ENCODE measurements at places on chromosomes 4 and X. TPM values are rescaled to one million over a fixed set of nuclear protein-coding genes. Genes with fewer than 3 reads are reported as not detected.
A peak's percentile ranks its signal among the peaks of the same experiment; 100 is the strongest.

Gene GNRHR
- not detected for total RNA-seq

Gene UCP1
- total RNA-seq = not detected

GRCh38 chr4:121789960-121790829 lies 10.9 kb upstream of the EXOSC9 start:
- no peak for DNase-seq

DNA sequence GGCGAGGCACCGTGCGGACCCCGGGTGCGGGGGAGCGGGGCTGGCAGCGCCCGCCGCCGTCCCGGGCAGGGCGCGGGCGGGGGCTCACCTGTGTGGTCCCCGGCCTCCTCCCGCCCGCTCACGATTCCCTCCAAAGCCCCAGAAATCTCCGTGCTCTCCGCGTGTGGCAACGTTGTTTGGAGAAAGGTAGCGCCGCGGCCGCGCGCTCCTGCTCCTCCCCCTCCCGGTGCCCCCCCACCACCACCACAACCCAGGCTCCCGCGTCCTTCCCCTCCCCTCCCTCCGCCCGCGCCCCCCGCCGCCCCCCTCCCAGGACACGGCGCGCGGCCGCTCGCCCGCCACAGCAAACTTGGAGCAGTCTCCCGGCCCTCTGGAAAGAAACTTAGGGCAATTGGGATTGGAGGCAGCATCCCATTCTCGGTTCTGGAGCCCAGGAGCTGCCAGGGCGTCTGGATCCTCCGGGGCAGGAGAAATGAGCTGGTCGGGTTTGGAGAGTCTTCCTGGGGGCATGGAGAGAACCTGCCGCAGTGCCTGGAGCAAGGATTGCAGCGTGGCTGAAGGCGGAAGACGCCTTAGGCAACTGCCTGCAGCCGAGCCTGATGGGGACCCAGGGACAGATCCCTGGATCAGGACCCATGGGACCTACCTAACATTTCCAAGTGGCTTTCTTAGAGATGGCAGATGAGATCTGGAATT lies 855 bp downstream of the KLF3 start:
- peak; percentile 83 for DNase-seq

- no peak for DNase-seq
Measured at GRCh38 chrX:1182211-1182610, 30.2 kb downstream of the CRLF2 start.

GRCh38 chr4:8503801-8504200 lies 63.2 kb downstream of the TRMT44 start:
- DNase-seq = no peak

Gene GAGE13
- not detected for total RNA-seq

Gene RHOH
- 0.91 TPM for total RNA-seq

- no peak for DNase-seq
Measured at GRCh38 chrX:63918611-63919010, 133.6 kb upstream of the ARHGEF9 start.

- no peak for DNase-seq
Measured at GRCh38 chr4:41454423-41454822, 83.5 kb upstream of the LIMCH1 start.

GRCh38 chrX:11619441-11619840 lies 46.3 kb downstream of the ARHGAP6 start:
- no peak for DNase-seq

Gene TXK
- 1.6 TPM for total RNA-seq

DNA sequence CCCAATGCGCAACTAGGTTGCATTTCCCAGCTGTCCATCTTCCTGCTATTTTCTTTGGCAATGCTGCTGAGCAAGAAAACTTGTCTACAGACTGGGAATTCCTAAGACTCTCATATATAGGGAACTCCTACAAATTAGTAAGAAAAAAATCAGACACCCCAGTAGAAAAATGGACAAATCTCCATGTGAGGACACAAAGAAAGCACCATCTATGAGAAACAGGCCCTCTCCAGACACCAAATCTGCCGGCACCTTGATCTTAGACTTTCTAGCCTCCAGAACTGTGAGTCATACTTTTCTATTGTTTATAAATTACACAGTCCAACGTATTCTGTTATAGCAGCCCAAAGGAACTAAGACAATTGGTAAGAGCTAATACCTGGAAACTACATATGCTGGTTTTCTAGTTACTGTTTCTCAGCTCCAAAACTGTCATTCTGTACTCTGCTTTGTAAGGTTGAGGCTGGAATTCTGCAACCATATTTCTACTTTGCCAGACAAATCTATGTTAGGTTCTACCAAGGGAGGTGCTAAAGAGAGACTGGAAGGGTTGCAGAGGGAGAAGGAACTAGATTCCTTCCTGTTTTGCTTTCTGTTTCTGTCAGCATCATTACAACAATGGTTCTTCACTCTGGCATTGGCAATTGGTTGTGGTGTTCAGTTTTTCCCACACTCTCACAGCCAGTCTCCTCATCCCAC lies 35.7 kb upstream of the FAM241A start:
- no peak for DNase-seq

- DNase-seq = no peak
Measured at GRCh38 chr4:108109997-108110416, 58.7 kb downstream of the LEF1 start.

- no peak for DNase-seq
Measured at GRCh38 chr4:159010563-159011260, 92.2 kb upstream of the RAPGEF2 start.

- no peak for DNase-seq
Measured at GRCh38 chr4:88979276-88979675, 77.7 kb downstream of the FAM13A start.

GRCh38 chrX:140701480-140701879 lies 8.1 kb upstream of the LINC00632 start:
- DNase-seq = no peak

DNA sequence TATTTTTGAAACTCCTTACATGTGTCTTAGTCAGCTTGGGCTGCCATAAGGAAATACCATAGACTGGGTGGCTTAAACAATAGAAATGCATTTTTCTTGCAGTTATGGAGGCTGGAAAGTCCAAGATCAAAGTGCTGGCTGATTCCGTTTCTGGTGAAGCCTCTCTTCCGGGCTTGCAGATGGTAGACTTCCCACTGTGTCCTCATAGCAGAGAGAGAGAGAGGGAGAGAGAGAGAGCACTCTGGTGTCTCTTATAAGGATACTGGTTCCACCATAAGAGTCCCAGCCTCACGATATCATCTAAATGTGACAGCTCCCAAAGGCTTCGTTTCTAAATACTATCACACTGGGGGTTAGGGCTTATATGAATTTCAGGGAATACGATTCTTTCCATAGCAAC lies 39.7 kb downstream of the ENPEP start:
- no peak for DNase-seq

GRCh38 chr4:150010525-150011126 lies 67.6 kb upstream of the DCLK2 start:
- DNase-seq = no peak

Gene NLGN4X
- 1.5 TPM for total RNA-seq

Gene CCKAR
- total RNA-seq = not detected

DNA sequence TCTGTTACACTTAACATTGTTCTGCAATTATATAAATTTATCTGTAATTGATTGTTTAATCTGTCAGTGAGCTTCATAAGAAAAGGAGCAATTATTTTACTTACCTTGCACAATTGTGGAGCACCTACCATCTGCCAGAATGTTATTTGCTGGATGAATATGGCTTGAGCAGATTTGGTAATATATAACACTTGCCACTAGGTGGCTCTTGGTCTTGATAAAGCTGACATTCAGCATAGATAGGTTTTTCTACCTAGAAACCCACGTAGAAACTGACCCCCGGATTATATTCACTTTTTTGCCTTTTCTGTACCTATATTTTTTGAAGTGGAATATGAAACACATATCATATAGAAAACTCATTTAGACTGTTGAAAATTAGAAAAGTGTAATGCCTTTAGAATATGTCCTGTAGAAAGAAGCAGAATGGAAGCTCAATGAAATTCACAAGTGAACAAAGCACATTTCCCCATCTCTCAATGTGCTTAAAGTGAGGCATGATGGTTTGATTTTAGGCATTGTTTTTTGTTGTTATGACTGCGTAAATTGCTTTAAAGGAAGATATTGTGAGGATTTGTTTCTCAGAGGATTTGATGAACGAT lies 9.5 kb downstream of the RBPJ start:
- DNase-seq = no peak

DNA sequence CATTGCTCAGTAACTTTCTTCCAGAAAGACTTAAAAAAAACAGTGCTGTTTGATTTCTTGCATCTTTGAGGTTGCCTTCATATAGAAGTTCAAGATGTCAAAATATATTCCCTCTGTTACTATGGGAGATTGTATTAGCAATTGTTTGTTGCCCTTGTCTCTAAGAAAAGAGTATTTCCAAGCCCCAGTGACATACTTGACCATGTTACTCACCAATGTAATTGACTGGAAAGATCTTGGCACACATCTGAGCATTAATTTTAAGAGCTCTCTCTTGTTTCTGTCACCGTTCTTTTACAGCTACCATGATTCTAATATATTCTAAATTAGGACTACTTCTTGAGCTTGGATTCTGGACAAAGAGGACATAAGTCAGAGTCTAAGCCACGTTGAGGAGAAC lies 902.7 kb upstream of the EPHA5 start:
- no peak for DNase-seq

Gene NOP14
- 27.8 TPM for total RNA-seq

- no peak for DNase-seq
Measured at GRCh38 chr4:1754336-1754735, 33.0 kb downstream of the TACC3 start.

Gene RHOXF2
- total RNA-seq = not detected

DNA sequence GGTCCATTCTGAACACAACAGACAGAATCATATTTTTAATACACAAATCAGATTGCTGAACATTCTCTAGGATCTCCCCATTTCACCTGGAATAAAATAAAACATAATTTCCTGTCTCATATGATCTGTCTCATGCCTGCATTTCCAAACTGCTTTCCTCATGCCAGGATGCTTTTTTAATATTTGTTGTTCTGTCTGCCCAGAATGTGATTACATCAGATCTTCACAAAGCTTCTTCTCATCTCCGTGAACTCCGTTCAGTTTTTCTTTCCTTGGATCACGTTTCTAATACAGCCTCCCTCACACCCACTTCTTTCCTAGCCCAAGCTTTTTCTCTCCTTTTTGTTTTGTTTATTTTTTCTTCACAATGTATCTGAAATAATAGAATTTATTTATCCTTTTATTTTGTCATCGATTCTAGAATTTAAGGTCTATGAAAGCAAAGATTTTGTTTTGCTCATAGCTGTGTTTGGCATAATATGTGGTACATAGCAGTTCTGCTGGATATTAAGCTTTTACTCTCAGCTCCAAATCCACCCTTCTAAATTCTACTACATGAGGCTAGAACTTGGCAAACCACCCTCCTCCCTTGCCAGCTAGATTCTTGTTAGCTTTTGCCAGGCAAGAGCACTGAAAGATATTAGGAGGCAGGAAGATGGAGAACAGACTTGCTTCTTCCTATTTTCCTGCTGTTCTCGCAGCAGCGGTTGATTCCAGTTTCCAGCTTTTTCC lies 165.5 kb upstream of the SLIT2 start:
- DNase-seq = no peak

All from suprapubic skin (tissue), 4 donors.